ENCODE measurements at places on chromosomes 12 and 14.

- no peak for DNase-seq
Measured at GRCh38 chr14:69693801-69694729, 72.9 kb upstream of the SRSF5 start.

DNA sequence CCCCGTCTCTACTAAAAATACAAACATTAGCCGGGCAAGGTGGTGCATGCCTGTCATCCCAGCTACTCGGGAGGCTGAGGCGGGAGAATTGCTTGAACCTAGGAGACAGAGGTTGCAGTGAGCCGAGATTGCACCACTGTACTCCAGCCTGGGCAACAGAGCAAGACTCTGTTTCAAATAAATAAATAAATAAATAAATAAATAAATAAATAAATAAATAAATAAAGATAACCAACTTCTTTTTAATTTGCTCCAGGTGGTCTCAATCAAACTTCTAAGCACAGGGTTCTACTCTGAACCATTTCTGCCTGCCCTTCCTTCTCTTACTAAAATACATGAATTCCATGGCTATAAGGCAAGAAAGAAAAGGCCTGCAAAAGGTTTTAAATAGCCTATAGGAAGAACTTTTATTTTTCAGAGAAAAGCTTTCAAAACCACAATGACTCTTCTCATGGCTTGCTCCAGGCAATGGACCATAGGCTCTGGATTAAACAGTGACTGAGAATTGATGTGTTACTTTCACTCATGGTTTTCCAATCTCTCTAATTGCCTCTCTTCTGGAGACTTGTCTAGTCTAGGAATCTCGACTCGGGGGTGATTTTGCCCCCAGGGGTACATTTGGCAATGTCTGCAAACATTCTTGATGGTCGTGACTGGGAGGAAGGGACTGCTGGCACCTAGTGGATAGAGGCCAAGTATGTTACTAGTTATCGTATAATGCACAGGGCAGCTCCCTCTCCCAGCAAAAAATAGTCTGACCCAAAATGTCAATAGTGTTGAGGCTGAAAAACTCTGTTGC is 14.4 kb downstream of the IGF1 start:
- DNase-seq, result no peak

DNA sequence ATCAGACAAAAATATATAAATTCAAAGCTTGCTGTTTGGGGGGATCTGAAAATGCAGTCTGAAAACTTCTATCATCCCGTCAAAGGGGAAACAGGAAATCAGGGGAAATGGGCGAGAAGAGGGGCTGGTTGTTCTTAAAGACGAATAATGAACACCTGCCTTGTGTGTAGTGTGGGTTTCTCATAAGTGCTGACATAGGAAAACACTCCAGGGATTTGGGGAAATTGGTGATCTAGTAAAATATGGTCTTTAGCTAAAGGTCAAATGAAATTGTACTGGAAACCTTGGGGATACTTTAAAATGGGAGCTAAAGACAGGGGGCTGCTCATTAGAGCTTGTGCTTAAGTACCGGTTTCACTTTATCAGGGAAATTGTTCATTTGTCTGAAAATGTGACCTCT is 39.6 kb upstream of the PIK3C2G start:
- no peak for DNase-seq

DNA sequence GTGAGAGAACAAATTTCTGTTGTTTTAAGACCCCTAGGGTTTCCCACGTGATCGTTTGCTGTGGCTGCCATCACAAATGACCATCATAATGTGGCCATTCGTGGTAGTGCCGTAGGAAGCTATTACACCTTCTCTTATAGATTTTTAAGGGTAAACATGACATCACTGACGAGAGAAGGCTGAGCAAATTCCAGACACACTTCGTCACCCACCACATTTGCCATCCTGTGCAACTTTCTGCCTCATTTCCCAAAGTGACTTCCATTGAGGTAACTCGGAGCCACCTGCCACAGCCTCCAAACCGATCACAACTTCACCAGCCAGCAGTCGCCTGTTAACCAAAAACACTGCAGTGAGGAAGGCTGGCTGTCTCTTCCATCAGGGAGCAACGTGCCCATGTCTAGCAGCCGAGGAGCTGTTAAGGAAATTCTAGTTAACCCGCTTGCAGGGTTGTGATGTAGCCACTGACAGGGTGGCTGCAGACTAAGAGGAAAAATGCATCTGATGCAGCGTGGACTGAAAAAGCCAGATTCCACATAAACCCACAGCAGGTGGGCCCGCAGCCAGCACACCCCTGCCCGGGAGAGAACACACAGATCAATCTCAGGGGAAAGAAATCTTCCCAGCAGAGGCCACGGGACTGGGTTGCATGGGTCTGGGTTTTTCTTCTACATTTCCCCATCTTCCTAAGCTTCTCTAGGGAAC is 44.6 kb downstream of the CCDC85C start:
- no peak for DNase-seq

DNA sequence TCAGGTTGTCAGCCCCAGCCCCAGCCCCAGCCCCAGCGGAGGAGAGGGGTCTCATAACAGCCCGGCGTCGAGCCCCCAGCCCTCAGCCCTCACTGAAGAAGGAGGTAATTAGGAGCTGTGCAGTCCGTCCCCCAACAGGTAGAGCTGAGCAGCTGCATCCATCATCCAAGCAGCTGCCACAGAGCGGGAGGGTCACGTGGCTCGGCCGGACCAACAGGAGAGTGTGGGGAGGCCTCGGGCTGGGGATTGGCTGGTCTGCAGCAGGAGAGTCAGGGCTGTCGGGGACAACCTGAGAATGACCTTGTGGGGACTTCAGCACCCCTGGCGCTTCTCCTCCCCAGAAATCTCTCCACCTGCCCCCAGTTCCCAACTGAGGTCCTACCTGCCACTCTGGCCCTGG is 29.6 kb downstream of the SMUG1 start:
- DNase-seq, result peak; percentile 49

DNA sequence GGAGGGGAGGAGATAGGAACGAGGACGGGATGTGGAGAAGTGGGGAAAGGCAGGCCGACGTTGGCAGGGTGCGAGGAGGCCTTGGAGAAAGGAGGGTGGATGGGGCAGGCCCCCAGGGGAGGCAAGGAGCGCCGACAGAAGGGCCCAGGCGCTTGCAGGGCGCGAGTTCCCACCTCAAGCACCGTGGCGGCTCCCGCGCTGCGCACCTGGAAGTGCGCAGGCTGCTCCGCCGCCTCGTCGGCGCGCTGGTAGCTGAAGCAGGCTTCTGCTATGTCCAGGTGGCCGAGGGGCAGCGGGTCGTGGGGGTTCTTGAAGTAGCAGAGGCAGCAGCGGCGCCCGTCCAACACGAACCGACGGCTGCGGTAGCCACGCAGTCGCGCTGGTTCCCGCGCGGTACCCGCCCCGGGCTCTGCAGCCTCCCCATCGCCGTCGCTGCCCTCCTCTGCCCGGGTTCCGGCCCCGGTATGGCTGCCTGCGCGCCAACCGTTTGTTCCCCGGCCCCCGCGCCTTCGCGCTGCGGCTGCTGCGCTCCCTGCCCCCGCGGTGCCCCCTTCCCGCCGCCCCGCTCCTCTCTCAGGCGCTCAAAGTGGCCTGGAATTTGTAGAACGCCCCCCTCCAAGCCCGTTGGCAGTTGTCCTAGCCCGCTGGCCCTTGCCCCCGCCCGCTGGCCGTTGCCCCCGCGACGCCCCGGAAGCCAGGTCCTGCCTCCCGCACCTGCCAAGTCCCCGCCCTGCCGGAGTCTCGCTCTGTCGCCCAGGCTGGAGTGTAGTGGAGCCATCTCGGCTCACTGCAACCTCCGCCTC is 1.1 kb upstream of the ACTR6 start:
- no peak for DNase-seq

GRCh38 chr12:3261782-3262359 is 184.7 kb downstream of the TSPAN9 start:
- no peak for DNase-seq

DNA sequence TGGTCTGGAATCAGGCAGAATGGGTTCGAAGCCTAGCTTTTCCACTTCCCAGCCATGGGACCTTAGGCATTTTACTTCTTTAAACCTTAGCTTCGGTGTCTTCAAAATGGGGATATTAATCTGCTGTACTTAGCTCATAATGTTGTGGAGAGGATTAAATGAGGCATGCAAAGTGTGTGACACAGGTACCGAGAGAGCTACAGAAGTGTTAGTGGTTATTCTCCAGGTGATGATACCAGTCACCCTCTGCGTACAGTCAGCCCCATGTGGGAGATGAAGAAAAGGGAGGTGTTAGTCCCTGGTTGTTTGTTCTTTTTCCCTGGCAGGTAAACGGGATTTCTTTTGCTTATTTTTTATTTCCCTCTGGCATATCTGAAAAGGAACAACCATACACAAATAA is 212.1 kb downstream of the PHLDA1 start:
- no peak for DNase-seq

- DNase-seq, result no peak
Measured at GRCh38 chr12:99911967-99912366, 72.8 kb downstream of the ANKS1B start.

All from NCI-H226 (cell line).